ENCODE measurements at places on chromosomes 1 and 21. TPM values are rescaled to one million over a fixed set of nuclear protein-coding genes. Genes with fewer than 3 reads are reported as not detected.

MFSD2A gene
- total RNA-seq = 3.1 TPM

ZBTB8A gene
- 24.7 TPM for total RNA-seq

FALEC gene
- total RNA-seq = not detected

ARHGEF16 gene
- total RNA-seq = 2.3 TPM

SPRR5 gene
- not detected for total RNA-seq

SLC5A9 gene
- total RNA-seq = not detected

S100A3 gene
- 1.0 TPM for total RNA-seq

EDN2 gene
- total RNA-seq = 1.6 TPM
